ENCODE measurements at places on chromosomes 5 and 9.

GRCh38 chr9:76114144-76114543, 223.7 kb downstream of the PCSK5 start:
- no peak for DNase-seq

DNA sequence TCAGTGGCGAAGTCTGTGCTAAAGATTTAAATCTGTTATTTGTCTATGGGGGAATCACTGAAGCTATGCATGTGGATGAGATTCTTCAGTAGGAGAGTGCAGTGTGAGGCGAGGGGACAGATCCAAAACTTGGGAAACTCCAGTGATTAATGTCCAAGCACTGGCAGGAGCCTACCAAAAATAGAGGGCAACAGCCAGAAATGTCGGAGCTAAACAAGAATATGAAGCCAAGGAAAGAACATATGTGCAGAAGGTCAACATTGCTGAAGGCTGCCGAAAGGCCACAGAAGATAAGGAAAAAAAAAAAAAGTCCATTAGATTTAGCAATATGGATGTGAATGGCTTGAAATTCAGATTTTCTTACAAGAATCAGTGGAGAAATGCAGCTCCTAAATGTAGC, 61.8 kb downstream of the C6 start:
- no peak for DNase-seq

DNA sequence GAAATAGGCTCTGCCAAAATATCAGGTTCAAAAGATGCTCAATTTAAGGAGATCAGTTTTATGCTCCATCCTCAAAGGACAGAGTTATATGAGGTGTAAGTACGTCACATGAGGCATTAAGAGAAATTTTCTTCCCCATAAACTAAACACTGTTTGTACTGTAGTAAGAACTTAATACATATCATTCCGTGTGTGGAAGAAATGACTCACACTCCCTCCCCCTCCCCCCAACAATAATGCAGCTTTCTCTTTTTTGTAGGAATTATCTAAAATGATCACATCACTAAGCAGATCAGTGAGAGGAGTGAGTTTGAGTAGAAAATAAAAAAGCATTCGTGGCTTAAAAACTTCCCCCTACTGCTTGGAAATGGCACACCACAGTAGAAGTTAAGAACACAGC, 2.2 kb downstream of the CDH12 start:
- no peak for DNase-seq

DNA sequence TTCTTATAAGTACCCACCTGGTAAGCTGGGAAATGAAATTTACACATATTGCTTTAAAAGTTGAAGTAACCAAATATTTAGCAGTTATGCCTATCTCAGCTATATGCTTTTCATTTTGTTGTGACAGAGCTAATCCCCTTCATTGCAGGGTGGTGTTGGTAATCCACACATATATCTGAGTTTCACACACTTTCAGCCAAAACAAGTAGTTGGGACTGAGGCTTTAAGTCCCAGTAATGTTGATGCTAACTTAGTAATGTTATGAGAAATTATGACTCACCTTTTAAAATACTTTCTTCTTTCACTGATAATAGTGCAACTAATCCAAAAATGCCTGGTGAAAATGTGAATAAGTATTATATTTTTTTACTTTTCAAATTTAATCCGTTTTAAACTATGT, 19.2 kb upstream of the RICTOR start:
- DNase-seq: no peak

DNA sequence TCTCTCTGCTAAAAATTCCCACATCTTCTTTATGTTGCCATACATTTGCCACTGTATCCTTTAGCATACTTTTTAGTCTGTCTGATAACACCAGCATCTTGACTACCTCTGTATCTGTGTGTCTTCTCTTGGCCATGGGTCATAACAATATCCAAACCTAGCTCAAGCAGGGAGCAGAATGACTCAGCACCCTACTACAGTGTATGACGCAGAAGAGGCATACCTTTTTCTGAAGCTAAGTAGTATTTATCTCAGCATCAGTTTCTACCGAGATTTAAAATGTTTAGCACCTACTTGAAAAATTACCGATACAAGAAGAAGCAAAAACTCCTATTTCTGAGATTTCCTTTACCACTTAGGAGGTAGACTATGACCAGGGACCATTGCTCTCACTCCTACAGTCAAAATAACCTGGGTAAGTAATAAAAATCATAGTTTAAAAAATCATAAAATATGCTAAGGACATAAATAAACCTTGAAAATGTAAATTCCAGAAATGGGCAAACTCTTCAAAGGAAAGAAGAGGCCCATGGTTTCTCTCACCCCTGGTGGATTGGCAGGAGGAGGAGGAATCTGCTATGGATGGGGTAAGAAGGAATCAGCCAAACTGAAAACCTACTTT, 286.5 kb downstream of the MAST4 start:
- DNase-seq: no peak

GRCh38 chr9:88954066-88954465, 37.2 kb upstream of the S1PR3 start:
- DNase-seq: peak; percentile 48

All from AG10803 (cell line).